ENCODE measurements at places on chromosomes 2 and 18.

DNA sequence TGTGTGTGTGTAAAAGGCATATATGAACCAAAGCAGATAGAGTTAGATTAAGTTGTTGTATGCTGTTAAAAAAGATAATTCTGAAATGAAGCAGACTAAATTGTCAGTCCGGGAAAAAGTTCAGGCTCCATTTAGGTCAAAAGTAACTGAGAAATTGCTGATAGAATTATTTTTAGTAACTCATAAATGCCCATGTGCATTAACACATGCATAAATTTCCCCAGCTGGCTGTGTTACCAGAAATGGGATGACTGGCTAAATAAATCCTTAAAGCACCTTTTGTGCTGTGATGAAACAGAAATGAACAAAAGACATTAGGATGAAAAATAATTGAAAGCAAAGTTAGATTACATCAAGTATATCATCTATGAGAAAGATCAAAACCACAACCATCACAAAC is 111.3 kb downstream of the NYAP2 start:
- DNase-seq: no peak

GRCh38 chr2:17719562-17720371 is 33.8 kb downstream of the SMC6 start:
- no peak for DNase-seq

- no peak for DNase-seq
Measured at GRCh38 chr2:37892436-37893114, 32.5 kb upstream of the RMDN2 start.

- no peak for DNase-seq
Measured at GRCh38 chr18:47260120-47260923, 8.9 kb upstream of the SKOR2 start.

DNA sequence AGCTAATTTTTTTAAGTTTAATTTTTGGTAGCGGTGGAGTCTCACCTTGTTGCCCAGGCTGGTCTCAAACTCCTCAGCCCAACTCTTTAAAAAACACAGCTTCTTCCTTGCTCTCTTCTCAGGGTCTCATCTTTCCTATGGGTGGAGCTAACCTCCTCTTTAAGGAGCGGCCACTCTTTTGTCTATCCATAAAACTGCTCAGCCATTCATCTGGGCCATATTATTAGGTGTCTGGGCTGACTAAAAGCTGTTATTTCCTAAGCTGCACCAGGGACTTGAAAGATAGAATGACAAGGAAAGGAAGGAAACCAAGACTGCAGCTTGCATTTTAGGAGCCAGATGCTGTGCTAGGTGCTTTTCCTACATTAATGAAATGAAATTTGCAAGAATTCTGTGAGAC is 35.8 kb upstream of the THOC1 start:
- no peak for DNase-seq

- DNase-seq: no peak
Measured at GRCh38 chr18:27164905-27165304, 20.2 kb downstream of the CHST9 start.

DNA sequence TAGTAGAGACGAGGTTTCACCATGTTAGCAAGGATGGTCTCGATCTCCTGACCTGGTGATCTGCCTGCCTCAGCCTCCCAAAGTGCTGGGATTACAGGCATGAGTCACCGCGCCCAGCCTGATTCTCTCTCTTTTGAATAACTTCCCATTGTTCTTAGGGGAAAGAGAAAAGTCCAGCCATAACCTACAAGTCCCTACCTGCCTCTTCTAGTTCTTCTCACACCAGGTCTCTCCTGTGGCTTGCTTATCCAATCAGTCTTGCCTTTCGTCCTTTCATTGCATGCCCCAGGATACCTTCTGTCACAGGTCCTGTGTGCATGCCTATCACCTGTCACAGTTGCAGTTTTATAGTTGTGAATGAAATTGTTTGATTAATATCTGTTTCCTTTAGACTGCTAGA is 148.1 kb downstream of the SLC4A3 start:
- no peak for DNase-seq

DNA sequence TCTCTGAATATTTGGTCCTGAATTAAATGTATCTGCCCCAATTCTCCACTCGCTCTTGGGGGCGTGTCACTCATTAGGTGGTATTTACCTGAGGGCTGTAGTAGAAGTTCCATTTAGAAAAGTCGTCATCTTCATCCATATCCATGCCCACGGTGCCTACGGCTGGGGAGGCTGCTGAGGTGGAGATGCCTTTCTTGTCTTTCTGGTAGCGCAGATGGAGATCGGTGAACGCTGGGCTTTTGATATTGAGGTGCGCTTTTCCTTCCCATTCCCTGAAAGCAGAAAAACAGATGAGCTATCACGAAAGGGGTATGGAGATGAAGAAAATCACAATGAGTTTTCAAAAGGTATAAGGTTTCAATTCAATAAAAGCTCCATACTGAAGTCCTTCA is 39.7 kb downstream of the APOB start:
- no peak for DNase-seq

GRCh38 chr2:203691149-203691548 is 15.3 kb upstream of the CD28 start:
- no peak for DNase-seq

- DNase-seq: no peak
Measured at GRCh38 chr2:28225473-28226080, 167.1 kb upstream of the FOSL2 start.

- no peak for DNase-seq
Measured at GRCh38 chr2:221109552-221109951, 462.6 kb downstream of the EPHA4 start.

GRCh38 chr2:114400890-114401289 is 41.6 kb upstream of the DPP10 start:
- DNase-seq: no peak

DNA sequence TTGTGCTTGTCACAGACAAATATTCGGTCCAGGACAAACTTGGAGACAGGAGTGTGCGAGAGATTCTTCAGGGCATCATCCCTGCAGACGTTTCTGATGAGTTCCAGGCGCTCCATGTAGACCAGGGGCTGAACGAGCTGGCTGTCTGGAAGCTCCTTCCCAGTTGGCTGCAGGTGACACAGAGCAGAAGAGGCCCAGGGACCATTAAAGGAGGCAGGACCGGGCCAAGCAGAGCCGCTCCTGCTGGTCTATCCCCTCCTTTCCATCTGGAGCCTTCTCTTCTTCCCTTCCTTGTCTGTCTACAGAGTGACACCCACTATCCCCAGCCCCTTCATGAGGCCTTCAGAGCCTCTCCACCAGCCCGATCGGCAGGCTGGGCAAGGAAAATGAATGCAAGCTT is 19.5 kb downstream of the CHST10 start:
- DNase-seq: no peak

DNA sequence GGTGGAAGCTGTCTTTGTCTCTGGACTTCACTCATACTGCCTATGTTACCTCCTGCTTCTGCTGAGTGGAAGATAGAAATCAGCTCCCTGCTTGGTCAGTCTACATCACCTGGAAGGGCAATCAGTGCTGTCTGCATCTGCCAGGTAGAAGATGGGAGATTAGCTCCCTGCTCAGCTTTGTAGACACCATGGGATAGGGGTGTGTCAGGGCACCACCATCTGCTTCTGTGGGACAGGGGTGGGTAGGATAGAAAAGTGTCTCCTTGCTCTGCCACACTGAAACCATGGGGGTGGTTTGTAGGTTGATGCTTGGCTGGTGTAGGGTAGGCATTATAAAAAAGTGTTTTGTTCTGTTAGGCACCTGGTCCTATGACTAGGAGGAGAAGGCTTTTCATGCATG is 34.1 kb downstream of the STARD6 start:
- DNase-seq: no peak

- DNase-seq: no peak
Measured at GRCh38 chr2:197340591-197340990, 30.0 kb upstream of the ANKRD44 start.

GRCh38 chr18:39675906-39676305 is 2110.3 kb upstream of the CELF4 start:
- DNase-seq: no peak

DNA sequence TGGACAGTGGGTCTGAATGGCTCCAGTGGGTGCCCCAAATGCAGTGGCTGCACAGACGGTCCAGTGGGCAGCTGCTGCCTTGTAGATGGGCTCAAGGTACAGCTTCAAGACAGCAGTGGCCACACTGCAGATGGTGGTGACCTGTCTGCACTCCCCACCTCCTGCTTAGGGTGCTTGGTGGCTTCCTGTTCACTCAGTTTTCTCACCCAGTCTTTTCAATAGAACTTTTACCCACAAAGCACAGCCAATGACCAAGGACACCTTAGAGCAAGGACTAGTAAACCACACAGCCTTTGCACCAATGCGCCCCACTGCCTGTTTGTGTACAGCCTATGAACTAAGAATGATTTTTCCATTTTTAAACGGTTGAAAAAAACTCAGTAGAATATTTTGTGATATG is 34.9 kb downstream of the MEX3C start:
- DNase-seq: no peak

GRCh38 chr2:178193823-178194599 is at the start of gene OSBPL6:
OSBPL6 (plus strand) TSS chr2:178194512; CDS start chr2:178306185, 111,673 bp downstream.
- no peak for DNase-seq

GRCh38 chr2:120140866-120141265 is 82.3 kb downstream of the TMEM185B start:
- DNase-seq: no peak

DNA sequence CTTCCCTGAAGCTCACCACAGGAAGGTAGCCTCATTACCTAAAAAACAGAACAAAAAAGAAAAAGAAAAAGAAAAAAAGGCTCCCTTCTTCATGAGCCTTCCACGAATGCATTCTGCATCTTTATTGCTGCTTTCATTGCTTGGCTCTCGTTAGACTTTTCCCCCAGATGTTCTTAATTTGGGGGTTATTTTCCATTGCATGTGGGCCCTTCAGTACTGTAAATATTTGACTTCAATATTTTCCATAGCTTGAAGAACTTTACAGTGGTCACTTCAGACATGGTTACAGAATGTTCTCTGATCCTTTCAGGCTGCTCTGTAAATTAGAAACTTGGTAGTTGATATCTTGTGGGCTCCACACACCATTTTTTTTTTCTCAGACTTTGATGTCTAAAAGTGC is 65.6 kb upstream of the COPS8 start:
- DNase-seq: no peak

DNA sequence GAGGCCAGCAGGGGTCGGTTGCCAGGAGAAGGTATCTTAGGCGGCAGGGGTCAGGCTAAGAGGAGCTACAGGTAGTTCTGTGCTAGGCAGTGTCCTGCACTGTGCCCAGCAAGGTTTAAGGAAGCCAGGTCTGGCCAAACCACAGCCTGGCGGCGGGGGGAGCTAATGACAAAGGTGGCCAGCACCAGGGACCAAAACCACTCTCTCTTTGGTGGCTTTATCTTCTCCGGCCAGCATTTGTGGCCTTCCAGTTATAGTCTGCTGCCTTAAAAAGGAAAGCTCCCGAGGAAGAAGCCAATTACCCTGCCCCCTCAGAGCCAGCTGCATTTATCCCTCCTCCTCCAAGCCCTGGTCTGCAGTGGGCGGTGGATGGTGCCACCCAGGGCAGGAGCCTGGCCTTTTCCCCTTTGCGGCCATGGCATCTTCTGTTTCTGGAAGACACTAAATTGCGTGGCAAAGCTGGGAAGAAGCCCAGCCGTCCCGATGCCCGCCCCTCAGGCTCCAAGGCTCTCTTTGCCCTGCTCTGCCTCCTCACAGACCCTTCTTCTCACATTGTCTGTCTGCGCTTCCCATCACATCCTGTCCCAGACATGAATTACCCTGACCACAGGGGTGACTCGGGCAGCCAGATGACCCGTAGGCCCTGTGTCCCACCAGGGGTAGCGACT is 94.6 kb downstream of the EN1 start:
- no peak for DNase-seq

DNA sequence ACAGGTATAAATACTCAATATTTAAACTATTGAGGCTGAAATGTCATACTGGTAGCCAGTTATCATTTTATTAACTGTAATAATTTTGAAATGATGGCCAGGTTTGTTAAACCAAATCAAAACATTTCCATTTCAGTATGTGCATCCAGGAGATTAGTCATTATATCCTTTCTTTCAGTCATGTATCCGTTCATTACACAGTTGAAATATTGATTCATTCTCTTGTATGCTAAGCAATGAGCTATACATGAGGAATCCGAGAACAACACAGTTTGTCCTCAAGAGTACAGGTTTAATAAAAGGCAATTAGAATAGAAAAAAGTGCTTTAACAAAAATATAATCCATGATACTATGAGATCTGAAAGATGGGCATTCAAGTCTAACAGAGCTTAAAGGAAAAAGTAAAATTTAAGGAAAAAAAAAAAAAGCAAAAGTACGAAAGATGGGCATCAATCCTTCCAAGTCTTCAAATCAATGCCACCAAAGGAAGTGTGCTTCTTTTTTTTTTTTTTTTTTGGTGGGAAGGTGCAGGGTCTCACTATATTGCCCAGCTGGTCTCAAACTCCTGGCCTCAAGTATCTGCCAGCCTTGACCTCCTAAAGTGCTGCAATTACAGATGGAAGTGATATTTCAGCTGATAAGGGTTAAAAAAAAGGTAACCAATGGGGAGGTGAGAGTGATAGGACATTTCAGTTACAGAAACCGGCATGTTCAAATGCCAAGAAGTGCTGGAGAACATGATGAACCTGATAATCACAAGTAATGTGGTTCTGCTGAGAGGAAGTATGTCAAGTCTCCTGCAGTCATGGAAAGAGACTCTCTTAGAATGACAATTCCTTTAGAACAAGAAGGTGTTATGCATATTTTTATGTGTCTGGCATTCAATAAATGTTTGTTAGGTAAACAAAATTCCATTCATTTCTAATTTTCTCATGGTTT is 35.8 kb downstream of the PUM2 start:
- DNase-seq: no peak

- DNase-seq: no peak
Measured at GRCh38 chr2:42047488-42048298, at the start of gene PKDCC. PKDCC (plus strand) TSS chr2:42048021; CDS start chr2:42048200, 179 bp downstream.

- DNase-seq: no peak
Measured at GRCh38 chr2:39930175-39930917, 151.3 kb upstream of the THUMPD2 start.

DNA sequence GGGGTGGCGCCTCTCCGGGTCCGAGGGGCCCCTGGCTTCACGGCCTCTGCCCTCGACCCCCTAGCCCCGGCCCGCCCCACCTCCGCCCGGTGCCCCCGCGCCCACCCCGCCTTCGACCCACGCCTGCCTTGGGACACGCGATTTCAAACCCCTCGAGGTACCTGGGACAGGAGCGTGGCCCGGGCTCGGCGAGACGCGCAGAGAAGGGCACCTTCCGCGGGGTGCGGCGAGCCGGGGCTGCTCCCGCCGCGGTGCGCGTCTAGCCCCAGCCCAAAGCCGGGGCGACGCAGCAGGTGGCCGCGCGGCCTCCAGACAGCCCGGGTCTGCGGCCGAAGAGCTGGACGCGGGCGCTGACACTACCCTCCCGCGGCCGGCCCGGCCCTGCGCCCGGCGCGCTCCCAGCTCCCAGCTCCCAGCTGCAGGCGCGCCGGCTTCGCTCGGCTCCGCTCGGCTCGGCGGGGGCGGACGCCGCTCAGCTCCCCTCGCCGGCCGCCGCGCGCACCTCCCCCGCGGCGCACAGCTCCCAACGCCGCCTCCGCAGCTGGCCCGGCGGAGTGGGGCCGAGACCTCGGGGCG is at the start of gene CRACDL:
TSS of gene CRACDL (minus strand) at position 449 of the 576 bp plus-strand sequence. CDS start 89,425 bp downstream, outside the sequence.
- DNase-seq: no peak

DNA sequence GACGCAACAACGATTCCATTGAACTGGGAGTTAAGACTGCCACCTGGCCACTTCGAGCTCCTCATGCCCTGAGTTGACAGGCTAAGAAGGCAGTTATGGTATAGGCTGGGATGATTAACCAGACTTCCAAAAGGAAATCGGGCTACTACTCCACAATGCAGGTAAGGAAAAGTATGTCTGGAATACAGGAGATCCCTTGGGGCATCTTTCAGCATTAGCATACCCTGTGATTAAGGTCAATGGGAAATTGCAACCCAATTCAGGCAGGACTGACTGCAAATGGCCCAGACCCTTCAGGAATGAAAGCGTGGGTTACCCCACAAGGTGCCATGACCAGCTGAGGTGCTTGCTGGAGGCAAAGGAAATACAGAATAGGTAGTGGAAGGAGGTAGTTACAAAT is 19.1 kb downstream of the CHRNA1 start:
- no peak for DNase-seq

Data from cortex of kidney (tissue), 1 donor.